ENCODE measurements at places on chromosomes 7 and 10.

- DNase-seq = peak; percentile 13
These were observed 551 bp downstream of the WASL start for GRCh38 chr7:123748171-123748733.

DNA sequence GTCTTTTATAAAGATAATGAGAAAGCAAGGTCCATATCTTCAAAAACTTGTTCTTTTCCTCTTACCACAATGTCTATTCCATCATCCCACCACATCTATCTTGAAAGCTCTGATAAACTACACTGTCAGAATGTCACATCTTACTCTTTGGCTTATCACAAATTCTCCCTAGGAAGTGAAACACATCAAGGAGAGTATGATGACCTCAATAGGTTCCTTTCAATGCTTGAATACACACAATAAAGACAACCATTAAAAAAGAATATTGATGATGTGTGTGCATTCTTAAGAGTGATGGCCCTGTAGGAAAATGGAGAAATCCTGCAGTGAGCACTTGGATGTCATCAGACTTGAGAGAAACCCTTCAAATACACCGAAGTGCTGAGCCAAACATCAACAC, 918.1 kb upstream of the SORCS1 start:
- no peak for DNase-seq

- no peak for DNase-seq
These were observed 5.6 kb downstream of the PIP4K2A start for GRCh38 chr10:22708772-22709171.

DNA sequence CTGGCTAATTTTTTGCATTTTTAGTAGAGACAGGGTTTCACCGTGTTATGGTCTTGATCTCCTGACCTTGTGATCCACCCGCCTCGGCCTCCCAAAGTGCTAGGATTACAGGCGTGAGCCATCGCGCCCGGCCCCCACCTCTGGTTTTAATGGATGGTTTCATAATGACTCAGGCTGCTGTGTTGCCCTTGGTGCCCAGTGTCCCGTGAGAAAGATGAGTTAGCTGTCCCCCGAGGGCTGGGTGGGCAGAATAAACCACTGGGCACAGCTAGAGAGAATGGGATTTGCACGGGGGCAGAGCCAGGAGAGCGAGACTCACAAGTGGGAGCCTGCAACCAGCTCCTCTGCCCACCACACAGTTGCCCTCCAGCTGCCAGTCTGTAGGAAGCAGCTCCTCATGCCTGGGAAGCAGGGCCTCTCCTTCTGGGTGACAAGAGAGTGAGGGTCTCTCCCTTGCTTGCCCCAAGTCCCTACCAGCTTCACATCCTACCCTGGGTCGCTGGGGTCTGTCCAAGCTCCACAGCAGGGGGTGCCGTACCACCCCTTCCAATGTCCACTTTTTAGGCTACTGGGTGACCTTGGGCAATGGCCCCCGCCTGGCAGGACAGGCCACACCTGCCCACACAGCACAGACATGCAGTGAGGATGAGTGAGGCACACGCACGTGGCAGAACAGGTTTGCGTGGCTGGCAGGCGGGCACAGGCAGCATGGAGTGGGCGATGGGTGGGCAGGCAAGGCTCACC, 16.1 kb upstream of the NDST2 start:
- no peak for DNase-seq

- DNase-seq = no peak
These were observed 373.6 kb upstream of the LRGUK start for GRCh38 chr7:133753513-133753912.

GRCh38 chr10:121414366-121415062, 183.7 kb downstream of the FGFR2 start:
- no peak for DNase-seq

- DNase-seq = no peak
These were observed 4.6 kb downstream of the ST7 start for GRCh38 chr7:116957874-116958273.

DNA sequence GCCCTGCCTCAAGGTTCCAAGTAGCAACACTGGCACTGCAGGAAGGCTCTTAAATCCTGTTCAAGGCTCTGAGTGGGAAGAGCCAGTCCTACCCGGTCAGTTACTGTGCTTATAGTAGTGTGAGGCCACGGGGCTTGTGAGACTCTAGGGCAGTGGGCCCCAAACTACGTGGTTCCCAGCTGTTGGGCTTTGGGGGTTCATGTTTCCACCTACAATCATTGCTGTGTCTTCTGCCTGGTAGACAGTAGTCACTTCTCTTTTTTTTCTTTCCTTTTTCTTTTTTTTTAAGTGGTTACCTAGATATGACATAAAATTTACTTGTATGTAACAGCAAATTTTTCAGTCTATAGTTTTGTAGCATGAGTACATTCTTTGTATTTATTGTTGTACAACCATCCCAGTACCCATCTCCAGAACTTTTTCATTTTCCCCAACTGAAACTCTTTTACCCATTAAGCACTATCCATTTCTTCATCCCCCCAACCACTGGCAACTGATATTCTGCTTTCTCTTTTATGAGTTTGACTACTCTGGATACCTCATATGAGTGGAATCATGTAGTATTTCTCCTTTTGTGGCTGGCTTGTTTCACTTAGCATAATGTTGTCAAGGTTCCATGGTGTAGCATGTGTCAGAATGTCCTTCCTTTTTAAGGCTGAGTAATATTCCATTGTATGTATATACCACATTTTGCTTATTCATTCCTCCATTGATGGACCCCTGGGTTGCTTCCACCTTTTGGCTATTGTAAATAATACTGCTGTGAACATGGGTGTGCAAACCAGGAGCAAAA, 7.7 kb downstream of the UBTD1 start:
- no peak for DNase-seq

- DNase-seq = no peak
These were observed 12.4 kb downstream of the MTPN start for GRCh38 chr7:135964791-135965190.

DNA sequence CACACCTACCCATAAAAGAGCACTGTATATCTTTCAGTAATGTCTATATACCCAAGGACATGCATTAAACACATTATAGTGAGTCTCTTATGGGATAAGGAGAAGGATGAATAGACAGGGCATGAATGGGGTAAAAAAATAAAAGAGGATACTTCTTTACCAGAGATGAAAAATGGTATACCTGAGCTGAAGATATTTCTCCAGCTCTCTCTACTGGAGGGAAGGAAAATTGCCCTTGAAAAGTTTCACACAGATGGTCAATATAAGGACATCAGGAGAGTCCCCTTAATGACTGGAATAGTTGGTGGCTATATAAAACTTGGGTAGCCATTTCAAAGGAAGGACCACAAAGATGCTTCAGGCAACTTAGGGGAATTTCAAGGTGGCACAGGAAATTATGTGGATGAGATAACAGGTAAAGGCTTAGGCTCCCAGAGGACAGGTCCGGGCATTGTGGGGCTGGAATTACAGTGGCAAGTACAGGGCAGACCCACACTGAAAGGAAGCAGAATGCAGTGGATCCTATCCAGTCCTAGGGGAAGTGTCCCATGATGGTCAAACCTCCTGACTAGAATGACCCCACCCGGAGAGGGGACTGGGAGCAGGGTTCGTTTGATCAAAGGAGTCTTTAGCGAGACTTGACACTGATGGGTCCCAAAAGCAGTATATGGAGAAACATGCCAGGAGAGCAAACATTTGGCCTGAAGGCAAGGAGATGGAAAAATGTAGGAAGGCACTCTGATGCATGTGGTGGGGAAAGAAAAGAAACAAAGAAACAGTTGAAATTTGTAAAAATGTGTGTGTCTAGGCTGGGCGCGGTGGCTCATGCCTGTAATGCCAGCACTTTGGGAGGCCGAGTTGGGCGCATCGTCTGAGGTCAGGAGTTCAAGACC, 35.6 kb downstream of the PLAU start:
- no peak for DNase-seq
